ENCODE measurements at places on chromosomes 13 and 19.

DNA sequence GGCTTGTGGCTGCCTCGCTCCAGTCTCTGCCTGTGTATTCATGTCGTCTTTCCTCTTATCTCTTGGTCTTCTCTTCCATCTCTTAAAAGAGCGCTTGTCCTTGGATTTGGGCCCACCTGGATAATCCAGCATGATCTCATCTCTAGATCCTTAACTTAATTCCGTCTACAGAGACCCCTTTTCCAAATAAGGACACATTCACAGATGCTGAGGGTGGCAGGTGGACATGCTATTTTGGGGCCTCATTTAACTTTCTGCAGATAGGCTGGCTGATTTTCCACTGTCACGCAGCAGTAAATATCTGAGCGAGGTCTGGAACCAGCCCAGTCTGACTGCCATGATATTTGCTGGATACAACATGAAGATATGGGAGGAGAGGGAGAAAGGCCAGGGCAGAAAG lies 41.5 kb upstream of the TSHZ3 start:
- DNase-seq = no peak

GRCh38 chr13:86729206-86729605 lies 930.0 kb upstream of the SLITRK6 start:
- DNase-seq = no peak

GRCh38 chr13:29909975-29910674 lies 59.7 kb upstream of the UBL3 start:
- no peak for DNase-seq

DNA sequence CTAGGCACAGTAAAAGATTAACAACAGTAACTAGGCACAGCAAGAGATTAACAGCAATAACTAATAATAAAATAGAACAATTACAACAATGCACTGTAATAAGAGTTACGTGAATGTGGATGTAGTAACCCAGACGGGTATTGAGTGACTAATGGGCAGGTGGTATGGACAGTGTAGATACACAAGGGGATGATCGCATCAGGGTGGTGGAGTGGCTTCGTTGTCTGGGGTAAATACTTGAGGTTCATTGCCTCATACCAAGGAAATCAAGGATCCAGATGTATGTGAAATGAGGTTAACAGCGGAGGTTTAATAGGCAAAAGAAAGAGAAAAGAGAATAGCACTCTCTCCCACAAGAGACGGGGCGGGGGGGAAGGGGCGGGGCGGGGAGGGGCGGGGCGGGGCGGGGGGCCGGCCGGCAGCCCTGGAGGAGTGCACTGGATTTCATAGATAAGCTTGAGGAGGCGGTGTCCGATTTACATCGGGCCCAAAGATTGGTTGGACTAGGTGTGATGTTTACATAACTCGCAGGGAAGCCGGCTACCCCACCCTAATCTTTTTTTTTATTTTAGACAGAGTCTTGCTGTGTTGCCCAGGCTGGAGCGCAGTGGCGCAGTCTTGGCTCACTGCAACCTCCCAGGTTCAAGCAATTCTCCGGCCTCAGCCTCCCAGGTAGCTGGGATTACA lies 106.3 kb downstream of the KCTD15 start:
- DNase-seq = no peak

- no peak for DNase-seq
Measured at GRCh38 chr19:17602872-17603510, 47.5 kb downstream of the COLGALT1 start.

GRCh38 chr19:2326699-2327360 lies 1.6 kb downstream of the LSM7 start:
- no peak for DNase-seq

- DNase-seq = no peak
Measured at GRCh38 chr19:10118960-10119359, 739 bp downstream of the EIF3G start.

All from activated CD4-positive, alpha-beta T cell treated with anti-CD3 and anti-CD28 coated beads, Interleukin-2, amount 50 U/mL, for 16 hours (primary cell).